Type B pancreatic cell (in vitro differentiated cells): ENCODE measurements at places on chromosomes 7 and 10.

GRCh38 chr7:142024547-142024946, 28.9 kb downstream of the MGAM start:
- H3K4me3 ChIP-seq = no peak overlapping the region
- DNase-seq = no peak
- H3K36me3 ChIP-seq = no peaks in the 10 kb centered on the region
- no peaks in the 10 kb centered on the region for H3K4me1 ChIP-seq
- no peak overlapping the region for H3K27ac ChIP-seq

GRCh38 chr7:69847921-69848612, 249.8 kb downstream of the AUTS2 start:
- H3K27me3 ChIP-seq = no peaks in the 10 kb centered on the region
- H3K4me3 ChIP-seq = no peak overlapping the region
- no peaks in the 10 kb centered on the region for H3K36me3 ChIP-seq
- H3K27ac ChIP-seq = no peak overlapping the region

- peaks cover 4% of the 10 kb centered on the region for H3K4me1 ChIP-seq
- H3K27ac ChIP-seq = no peak overlapping the region
- H3K4me3 ChIP-seq = no peak overlapping the region
- H3K36me3 ChIP-seq = no peaks in the 10 kb centered on the region
Measured at GRCh38 chr10:62980687-62981086, 152.4 kb upstream of the NRBF2 start.

GRCh38 chr7:12519682-12520009, 50.9 kb upstream of the SCIN start:
- no peak for DNase-seq
- no peaks in the 10 kb centered on the region for H3K27me3 ChIP-seq
- no peak overlapping the region for H3K4me3 ChIP-seq
- H3K36me3 ChIP-seq = peaks cover 4% of the 10 kb centered on the region
- H3K27ac ChIP-seq = no peak overlapping the region

DNA sequence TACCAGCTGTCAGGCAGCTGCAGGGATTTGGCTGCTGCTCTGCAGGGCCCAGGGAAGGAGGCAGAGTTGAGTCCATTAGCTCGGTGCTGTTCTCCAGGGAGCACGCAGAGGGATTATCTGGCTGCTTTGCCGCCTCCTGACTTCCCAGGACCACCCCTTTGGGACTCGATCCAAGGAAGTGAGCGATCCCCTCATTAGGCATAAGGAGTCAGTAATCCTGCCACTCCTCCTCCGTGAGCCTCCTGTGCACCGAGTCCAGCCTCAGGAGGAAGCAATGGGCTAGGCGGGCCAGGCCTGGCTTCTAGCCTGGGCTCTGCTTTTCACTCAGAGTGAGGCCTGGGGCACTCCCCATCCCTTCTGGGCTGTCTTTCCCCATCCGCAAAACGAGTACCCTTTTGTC, 417.9 kb downstream of the RPS24 start:
- H3K36me3 ChIP-seq = no peaks in the 10 kb centered on the region
- no peak overlapping the region for H3K4me3 ChIP-seq
- H3K4me1 ChIP-seq = peaks cover 42% of the 10 kb centered on the region
- DNase-seq = no peak
- H3K27me3 ChIP-seq = peaks cover 4% of the 10 kb centered on the region

DNA sequence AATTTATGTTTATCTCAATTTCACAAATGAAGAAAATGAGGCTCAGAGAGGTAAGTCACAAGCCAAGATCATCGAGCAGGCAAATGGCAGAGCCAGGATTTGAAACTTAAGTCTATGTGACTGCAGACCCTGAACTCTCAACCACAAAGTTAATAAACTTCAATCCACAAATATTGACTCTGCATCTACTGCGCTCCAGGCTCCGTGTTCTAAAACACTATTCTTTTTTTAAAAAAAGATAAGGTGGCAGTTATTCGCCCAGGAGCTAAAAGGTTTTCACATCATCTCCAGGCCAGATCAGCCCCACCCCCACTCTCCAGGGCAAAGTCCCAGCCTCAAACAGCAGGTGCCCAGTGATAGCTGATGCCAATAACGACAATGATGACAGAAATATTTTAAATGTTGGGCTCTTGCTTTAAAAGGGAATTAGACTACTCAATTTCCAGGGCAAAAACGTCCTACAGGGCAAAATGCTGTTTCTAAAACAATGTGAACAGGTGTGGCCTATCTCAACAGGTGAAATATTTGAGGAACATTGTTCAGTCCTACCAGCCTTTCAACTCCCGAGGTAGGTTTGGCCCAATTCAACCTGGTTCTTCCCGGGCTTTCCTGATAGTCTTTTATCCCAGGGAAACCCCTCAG, 85.2 kb downstream of the SORBS1 start:
- DNase-seq = no peak
- no peak overlapping the region for H3K27ac ChIP-seq
- H3K4me1 ChIP-seq = peaks cover 31% of the 10 kb centered on the region
- H3K4me3 ChIP-seq = no peak overlapping the region
- H3K27me3 ChIP-seq = peaks cover 3% of the 10 kb centered on the region

DNA sequence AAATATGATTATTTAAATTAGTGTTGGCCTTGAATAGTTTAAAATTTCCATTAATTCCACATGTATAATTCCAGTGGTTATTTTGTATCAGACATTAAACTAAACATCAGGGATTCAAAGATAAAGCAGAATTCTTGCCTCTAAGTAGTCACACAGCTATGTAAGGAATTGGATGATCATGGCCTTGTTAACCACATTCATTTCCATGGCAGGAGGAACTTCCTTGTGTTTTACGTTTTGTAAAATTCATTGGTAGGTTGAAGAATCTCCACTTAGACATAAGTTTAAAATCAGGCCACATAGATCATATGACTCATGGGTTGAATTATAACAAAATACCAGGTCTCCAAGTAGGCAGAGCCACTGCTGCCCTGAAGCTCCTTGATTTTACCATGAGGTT, 289.7 kb downstream of the PLXDC2 start:
- H3K36me3 ChIP-seq = no peaks in the 10 kb centered on the region
- H3K27me3 ChIP-seq = no peaks in the 10 kb centered on the region
- H3K4me1 ChIP-seq = peaks cover 10% of the 10 kb centered on the region

GRCh38 chr7:29854257-29854938, 48.1 kb downstream of the WIPF3 start:
- H3K27me3 ChIP-seq = peaks cover 3% of the 10 kb centered on the region
- H3K4me3 ChIP-seq = peak overlapping the region; percentile 23
- H3K36me3 ChIP-seq = no peaks in the 10 kb centered on the region
- peaks cover 31% of the 10 kb centered on the region for H3K4me1 ChIP-seq

DNA sequence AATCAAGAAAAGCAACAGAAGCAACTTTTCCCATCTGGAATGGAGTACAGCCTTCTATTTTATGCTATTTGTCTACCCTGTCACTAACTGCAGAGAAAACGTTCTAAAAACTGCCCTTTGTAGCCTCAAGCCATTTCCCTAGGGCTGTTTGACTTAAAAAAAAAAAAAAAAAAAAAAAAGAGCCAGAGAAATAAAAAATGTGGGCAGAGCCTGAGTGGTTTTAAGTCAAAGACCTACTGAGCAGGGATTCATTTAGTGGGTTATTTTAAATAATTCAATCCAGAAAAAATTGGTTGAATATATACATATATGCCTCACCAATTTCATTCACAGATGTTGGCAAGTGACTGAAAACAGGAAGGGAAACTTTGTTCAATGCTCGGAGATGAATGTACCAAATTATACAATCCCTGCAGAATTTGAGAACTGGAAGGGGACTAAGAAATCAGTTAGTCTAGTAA, 75.2 kb downstream of the PPP1R3C start:
- peak overlapping the region; percentile 86 for H3K27ac ChIP-seq
- H3K36me3 ChIP-seq = no peaks in the 10 kb centered on the region
- H3K27me3 ChIP-seq = no peaks in the 10 kb centered on the region
- peak overlapping the region; percentile 46 for H3K4me3 ChIP-seq
- peaks cover 25% of the 10 kb centered on the region for H3K4me1 ChIP-seq

DNA sequence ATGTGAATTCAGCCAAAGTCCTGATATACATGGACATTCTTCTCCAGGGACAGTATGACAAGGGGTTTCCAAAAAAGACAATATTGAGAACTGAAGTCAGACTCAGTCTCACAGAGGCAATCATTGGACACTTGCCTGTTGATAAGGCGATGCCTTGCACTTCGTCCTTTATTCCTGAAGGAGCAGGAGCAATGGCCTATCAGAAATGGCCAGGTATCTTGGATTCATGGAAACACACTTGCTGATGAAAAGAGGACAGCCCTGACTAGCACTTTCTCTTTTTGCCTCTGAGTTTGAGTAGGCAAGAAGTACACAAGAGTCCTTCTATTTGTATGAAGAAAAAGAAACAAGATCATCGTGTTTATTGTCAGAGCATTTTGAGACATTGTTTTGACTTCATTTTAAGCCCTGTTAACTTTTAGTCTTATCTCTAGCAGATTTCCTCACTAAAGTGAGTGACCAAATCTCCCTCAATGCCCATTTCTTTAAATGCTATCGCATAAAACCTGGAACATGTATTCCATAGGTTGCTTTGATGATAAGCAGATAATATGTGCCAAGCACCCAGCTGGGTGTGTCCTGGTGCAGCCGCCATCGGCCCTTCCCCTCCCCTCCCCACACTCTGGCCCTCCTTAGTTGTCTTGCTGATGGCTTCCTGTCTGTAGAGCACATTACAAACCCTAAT, 26.6 kb downstream of the ST8SIA6 start:
- peaks cover 12% of the 10 kb centered on the region for H3K4me1 ChIP-seq
- H3K4me3 ChIP-seq = no peak overlapping the region
- no peaks in the 10 kb centered on the region for H3K36me3 ChIP-seq

- no peak for DNase-seq
- H3K36me3 ChIP-seq = no peaks in the 10 kb centered on the region
- H3K27me3 ChIP-seq = no peaks in the 10 kb centered on the region
Measured at GRCh38 chr10:114180937-114181336, 1.8 kb downstream of the TDRD1 start.

DNA sequence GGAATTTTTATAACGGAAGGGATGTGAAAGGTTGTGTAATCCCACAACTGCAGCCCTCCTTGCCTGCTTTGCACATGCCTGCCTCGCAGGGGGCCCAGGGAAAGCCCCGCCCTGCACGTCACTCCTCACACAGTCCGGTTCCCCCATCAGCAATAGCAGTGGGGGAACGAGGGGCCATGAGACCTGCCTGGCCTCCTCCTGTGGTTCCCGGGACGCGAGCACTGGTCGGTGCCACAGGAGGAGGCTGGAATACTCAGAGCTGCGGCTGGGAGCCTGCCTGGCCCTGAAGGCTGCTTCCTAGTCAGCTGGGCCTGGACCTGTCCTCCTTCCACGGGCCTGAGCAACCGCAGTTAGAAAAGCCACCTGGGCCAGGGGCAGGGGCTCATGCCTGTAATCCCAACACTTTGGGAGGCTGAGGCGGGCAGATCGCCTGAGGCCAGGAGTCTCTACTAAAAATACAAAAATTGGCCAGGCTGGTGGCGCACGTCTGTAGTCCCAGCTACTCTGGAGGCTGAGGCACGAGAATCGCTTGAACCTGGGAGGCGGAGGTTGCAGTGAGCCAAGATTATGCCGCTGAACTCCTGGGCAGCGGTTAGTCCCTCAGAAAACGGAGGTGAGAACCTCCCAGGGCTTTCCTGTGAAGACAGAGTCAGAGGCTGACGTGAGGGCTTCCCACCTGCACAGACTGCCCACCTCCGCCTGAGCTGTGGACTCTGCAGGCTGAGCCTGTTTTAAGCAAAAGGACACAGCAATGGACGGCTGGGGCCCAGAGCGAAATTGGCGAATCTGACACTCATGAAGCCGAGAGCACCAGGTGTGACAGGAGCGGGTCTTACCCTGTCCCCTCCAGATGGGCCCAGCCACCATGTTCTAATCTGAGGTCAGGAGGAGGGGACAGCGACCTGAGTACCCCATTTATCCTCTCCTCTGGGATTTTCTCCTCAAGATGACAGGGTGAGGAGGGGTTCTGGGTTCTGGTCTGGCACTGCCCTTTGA, 52.9 kb downstream of the VIPR2 start:
- H3K36me3 ChIP-seq = no peaks in the 10 kb centered on the region
- no peaks in the 10 kb centered on the region for H3K27me3 ChIP-seq
- DNase-seq = peak; percentile 48
- H3K4me3 ChIP-seq = no peak overlapping the region
- no peaks in the 10 kb centered on the region for H3K4me1 ChIP-seq

- H3K4me3 ChIP-seq = no peak overlapping the region
- no peaks in the 10 kb centered on the region for H3K27me3 ChIP-seq
- H3K27ac ChIP-seq = no peak overlapping the region
- no peak for DNase-seq
- no peaks in the 10 kb centered on the region for H3K36me3 ChIP-seq
Measured at GRCh38 chr7:154729056-154729455, 273.9 kb downstream of the PAXIP1 start.

GRCh38 chr10:49518982-49519578, 19.8 kb downstream of the ERCC6 start:
- no peaks in the 10 kb centered on the region for H3K27me3 ChIP-seq
- no peak overlapping the region for H3K27ac ChIP-seq
- H3K36me3 ChIP-seq = peaks cover 13% of the 10 kb centered on the region
- peak overlapping the region; percentile 28 for H3K4me3 ChIP-seq
- H3K4me1 ChIP-seq = peaks cover 9% of the 10 kb centered on the region

DNA sequence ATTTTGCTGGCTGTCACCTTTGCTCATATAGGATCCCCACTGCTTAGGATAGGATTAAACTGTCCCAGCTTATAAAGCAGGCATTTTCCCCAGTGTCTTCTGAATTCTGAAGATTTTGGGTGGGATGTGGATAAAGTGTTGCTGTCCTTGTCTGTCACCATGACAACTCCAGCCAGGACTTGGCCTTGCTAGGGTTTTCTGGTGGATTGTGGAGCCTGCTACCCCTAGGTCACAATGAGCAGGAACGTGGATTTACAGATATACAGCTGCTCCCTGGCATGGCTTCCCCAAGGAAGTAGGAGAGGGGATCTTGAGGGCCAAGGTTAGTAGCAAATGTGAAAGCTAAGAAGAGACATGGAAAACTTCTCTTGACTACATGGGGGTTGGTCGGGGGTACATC, 220.7 kb downstream of the WDR11 start:
- H3K36me3 ChIP-seq = peaks cover 3% of the 10 kb centered on the region
- no peak overlapping the region for H3K4me3 ChIP-seq
- peak overlapping the region; percentile 72 for H3K27ac ChIP-seq
- no peaks in the 10 kb centered on the region for H3K27me3 ChIP-seq
- H3K4me1 ChIP-seq = peaks cover 29% of the 10 kb centered on the region

DNA sequence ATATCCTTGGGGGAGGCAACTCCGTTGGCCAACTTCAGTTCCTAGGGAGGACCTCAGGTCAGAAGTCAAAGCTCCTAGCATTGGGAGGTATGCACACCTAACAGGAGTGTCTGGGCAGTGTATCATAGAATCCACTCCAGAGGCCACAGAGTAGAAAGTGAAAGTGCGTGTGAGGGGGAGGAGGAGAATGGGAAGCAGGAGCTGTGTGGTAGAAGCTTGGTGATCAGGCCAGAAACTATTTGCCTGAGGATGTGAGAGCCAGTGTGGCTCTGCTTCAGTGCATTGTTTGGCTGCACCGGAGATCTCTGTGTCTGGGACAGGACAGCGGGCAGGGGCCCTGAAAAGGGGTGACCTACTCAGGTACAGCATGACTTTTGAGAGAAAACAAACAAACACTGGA, 557.4 kb upstream of the VSTM2A start:
- no peaks in the 10 kb centered on the region for H3K27me3 ChIP-seq
- no peaks in the 10 kb centered on the region for H3K36me3 ChIP-seq
- no peaks in the 10 kb centered on the region for H3K4me1 ChIP-seq
